ENCODE measurements at places on chromosomes 1 and 21. TPM values are rescaled to one million over a fixed set of nuclear protein-coding genes. Genes with fewer than 3 reads are reported as not detected.

- H3K27ac ChIP-seq: no peak overlapping the region
- no peak for DNase-seq
- no peaks in the 10 kb centered on the region for H3K4me1 ChIP-seq
- H3K4me3 ChIP-seq: no peak overlapping the region
- H3K36me3 ChIP-seq: no peaks in the 10 kb centered on the region
Observed at GRCh38 chr1:195965475-195965874, 642.8 kb downstream of the KCNT2 start.

- H3K27me3 ChIP-seq: no peaks in the 10 kb centered on the region
- H3K36me3 ChIP-seq: peaks cover under 1% of the 10 kb centered on the region
- no peak overlapping the region for H3K4me3 ChIP-seq
Observed at GRCh38 chr1:51453010-51453409, 66.1 kb downstream of the EPS15 start.

DNA sequence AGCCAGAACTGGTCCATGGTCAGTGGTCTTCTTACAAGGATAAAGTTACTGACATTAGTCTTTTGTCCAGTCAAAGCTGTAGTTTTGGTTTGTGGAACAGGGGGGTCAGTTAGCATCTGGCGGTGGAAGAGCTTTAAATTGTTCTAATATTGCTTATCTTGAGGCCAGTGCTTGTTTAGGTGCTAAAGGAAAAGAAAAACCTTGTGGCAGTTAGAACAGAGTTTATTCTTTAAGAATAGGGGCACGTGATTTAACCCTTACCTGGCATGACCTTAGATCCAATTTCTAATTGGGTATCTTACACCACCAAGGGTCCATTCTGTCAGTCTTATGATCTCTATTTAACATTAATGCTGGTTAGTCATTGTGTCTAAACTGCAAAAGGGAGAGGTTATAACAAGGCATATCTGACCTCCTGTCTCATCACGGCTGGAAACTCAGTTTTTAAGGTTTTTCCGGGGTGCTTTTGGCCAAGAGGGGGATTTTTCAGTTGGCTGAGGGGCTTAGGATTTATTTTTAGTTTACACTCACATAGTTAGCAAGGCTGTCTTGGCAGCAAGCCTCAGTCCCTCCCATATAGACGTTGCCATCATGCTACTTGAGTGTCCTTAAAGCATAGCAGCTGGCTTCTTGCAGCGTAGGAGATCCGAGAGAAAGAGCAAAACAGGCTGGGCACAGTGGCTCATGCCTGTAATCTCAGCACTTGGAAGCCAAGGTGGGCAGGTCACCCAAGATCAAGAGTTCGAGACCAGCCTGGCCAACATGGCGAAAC, 60.1 kb upstream of the FAM89A start:
- DNase-seq: no peak
- H3K4me3 ChIP-seq: no peak overlapping the region
- H3K36me3 ChIP-seq: no peaks in the 10 kb centered on the region
- no peak overlapping the region for H3K27ac ChIP-seq
- H3K4me1 ChIP-seq: no peaks in the 10 kb centered on the region

GRCh38 chr1:114902343-114902742, 47.7 kb downstream of the SYCP1 start:
- no peak overlapping the region for H3K27ac ChIP-seq
- DNase-seq: no peak
- H3K27me3 ChIP-seq: no peaks in the 10 kb centered on the region

- no peaks in the 10 kb centered on the region for H3K27me3 ChIP-seq
- H3K4me1 ChIP-seq: no peaks in the 10 kb centered on the region
- H3K36me3 ChIP-seq: no peaks in the 10 kb centered on the region
- DNase-seq: no peak
- no peak overlapping the region for H3K4me3 ChIP-seq
Observed at GRCh38 chr1:97164276-97164639, 442.7 kb downstream of the PTBP2 start.

DNA sequence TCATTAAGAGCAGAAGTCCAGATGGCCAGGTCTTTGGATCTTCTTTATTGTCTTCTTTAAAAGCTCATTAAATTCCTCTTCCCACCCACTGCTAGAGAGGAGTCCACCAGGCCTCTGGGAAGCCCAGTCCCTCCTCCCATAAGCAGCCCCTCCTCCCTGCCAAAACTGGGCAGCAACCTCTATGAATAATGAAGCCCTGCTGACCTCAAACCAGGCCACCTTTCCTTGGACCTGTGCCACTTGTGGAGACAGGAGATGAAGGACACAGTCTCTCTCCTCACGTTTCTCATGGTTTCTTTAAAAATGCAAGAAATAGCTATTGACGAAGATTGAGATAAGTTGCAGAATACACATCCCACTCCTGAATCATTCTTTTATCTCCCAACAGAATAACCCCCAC, 112.8 kb downstream of the EDEM3 start:
- H3K36me3 ChIP-seq: no peaks in the 10 kb centered on the region
- no peak for DNase-seq
- H3K27ac ChIP-seq: no peak overlapping the region
- no peaks in the 10 kb centered on the region for H3K4me1 ChIP-seq
- H3K4me3 ChIP-seq: no peak overlapping the region

- H3K4me1 ChIP-seq: no peaks in the 10 kb centered on the region
- no peaks in the 10 kb centered on the region for H3K27me3 ChIP-seq
- no peak overlapping the region for H3K27ac ChIP-seq
- H3K36me3 ChIP-seq: no peaks in the 10 kb centered on the region
Observed at GRCh38 chr1:94578856-94579255, 37.3 kb upstream of the F3 start.

DNA sequence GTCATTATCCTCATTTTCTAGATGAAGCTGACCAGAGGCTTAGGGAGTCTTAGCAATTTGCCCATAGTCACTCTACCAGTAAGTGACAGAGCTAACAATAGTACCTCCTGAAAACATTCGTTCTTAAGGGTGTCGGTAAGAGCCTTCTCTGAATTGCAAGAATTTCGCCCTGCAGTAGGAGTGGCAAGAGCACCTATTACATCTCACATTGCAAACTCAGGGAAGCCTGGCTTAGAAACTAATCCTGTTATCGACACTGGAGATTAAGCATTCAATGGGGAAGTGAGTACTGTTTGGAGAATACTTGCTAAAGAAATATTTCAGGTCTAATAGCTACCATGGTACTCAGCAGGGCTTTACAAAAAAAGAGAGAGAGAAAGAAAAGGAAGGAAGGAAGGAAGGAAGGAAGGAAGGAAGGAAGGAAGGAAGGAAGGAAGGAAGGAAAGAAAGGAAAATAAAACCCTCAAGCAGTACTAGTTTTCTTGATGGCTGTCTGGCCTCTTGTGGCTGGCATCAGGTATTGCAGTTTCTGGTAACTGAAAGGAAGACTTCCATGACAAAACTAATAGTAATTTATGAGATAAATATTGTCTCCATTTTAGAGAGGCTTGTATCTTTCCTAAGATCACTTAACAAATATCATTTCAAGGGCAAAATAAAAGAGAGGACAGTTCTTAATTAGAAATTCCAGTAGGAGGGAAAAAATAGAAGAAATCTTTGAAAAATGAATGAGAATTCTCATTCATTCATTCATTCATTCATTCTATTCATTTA, 10.4 kb downstream of the C1orf226 start:
- H3K27me3 ChIP-seq: no peaks in the 10 kb centered on the region
- no peak overlapping the region for H3K27ac ChIP-seq
- no peaks in the 10 kb centered on the region for H3K36me3 ChIP-seq
- no peak for DNase-seq
- no peaks in the 10 kb centered on the region for H3K4me1 ChIP-seq

The NBPF12 gene
- 16.0 TPM for total RNA-seq

Data from breast epithelium (tissue), 4 donors.